Gastrocnemius medialis (tissue), 4 donors: ENCODE measurements at places on chromosomes 3 and 15. TPM values are rescaled to one million over a fixed set of nuclear protein-coding genes. Genes with fewer than 3 reads are reported as not detected.

DNA sequence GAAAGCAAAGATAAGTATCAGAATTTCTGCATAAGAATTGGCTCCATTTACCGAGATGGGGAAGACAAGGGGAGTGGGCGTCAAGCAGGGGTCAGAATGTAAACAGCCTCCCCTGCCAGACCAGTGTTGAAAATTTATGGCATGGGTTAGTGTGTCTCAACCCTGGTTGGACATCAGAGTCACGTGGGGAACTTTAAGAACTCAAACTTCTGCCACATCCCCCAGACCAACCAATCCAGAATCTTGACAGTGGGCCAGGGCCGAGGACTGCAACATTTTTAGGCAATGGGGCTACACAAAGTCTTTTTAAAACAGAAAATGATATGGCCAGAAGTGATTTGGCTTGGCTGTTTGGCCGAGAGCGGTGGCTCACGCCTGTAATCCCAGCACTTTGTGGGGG, 14.3 kb upstream of the MASP1 start:
- DNase-seq, result no peak
- H3K36me3 ChIP-seq, result no peaks in the 10 kb centered on the region
- H3K4me3 ChIP-seq, result no peak overlapping the region
- H3K27me3 ChIP-seq, result no peaks in the 10 kb centered on the region

MAP4 gene
- 976 TPM for total RNA-seq

CLRN1 gene
- not detected for total RNA-seq

- peaks cover 57% of the 10 kb centered on the region for H3K4me1 ChIP-seq
- DNase-seq, result no peak
- H3K27me3 ChIP-seq, result no peaks in the 10 kb centered on the region
- no peaks in the 10 kb centered on the region for H3K36me3 ChIP-seq
- H3K27ac ChIP-seq, result peak overlapping the region; percentile 97
- no peak overlapping the region for H3K4me3 ChIP-seq
Measured at GRCh38 chr3:50600141-50600753, 11.3 kb downstream of the CISH start.

GRCh38 chr3:185928496-185928895, 9.3 kb downstream of the TRA2B start:
- H3K36me3 ChIP-seq, result peaks cover 19% of the 10 kb centered on the region
- peak overlapping the region; percentile 100 for H3K27ac ChIP-seq
- DNase-seq, result no peak
- peak overlapping the region; percentile 8 for H3K4me3 ChIP-seq

GRCh38 chr15:41056810-41057209, 59.3 kb downstream of the INO80 start:
- H3K4me1 ChIP-seq, result no peaks in the 10 kb centered on the region
- peaks cover 97% of the 10 kb centered on the region for H3K36me3 ChIP-seq
- no peak for DNase-seq
- H3K4me3 ChIP-seq, result no peak overlapping the region
- no peak overlapping the region for H3K27ac ChIP-seq

TJP1 gene
- 42.3 TPM for total RNA-seq

FGD5 gene
- total RNA-seq, result 8.4 TPM

SLC28A1 gene
- not detected for total RNA-seq
